ENCODE measurements at places on chromosomes 3 and 15.

DNA sequence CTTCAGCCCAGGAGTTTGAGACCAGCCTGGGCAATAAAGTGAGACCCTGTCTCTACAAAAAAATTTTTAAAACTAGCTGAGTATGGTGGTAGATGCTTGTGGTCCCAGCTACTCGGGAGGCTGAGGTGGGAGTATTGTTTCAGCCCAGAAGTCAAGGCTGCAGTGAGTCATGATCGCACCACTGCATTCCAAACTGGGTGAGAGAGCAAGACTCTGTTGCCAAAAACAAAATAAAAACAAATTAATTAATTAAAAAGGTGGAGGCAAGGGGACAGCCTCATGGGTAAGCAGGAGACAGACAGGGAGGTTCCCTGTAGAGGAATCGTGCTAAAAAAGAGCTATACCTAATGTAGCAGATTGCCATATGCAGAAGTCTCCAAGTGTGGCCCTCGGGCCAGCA lies 12.6 kb downstream of the HAPLN3 start:
- DNase-seq, result no peak

DNA sequence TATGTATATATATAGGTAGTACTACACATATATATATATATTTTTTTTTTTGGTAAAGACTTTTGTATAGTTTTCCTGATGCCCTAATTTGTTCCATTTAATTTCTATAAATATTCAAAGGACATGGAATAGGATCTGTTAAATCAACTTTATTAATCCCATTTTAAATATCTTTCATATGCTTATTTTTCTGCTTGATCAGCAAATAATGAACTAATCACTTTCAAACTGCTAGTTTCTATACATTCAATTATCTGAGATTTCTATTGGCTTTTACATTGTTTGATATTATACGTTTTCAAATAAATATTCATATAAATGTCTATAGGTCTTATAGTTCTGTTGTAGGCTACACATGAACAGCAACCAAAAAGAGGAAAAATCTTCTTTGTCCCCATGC lies 21.7 kb downstream of the ZXDC start:
- DNase-seq, result no peak

DNA sequence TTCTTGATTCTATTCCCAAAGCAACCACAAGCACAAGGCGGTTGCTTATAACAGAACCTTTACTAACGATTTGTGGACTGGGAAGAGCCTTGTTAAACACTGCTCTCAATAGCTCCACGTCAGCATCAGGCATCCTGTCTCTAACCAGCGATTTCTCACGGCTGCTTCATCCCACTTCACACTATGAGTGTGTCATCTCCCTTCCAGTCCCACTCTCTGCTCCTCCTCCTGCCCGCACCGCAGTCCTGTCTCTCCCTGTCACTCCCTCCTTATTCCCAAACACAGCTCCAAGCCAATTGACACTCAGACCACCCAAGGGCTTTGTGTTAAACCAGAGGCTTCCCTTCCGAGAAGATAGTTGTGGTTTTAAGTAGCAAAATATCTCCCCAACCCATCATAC lies 94.8 kb downstream of the ABHD5 start:
- DNase-seq, result no peak

GRCh38 chr3:113247675-113248458 lies 36.5 kb downstream of the BOC start:
- DNase-seq, result no peak

DNA sequence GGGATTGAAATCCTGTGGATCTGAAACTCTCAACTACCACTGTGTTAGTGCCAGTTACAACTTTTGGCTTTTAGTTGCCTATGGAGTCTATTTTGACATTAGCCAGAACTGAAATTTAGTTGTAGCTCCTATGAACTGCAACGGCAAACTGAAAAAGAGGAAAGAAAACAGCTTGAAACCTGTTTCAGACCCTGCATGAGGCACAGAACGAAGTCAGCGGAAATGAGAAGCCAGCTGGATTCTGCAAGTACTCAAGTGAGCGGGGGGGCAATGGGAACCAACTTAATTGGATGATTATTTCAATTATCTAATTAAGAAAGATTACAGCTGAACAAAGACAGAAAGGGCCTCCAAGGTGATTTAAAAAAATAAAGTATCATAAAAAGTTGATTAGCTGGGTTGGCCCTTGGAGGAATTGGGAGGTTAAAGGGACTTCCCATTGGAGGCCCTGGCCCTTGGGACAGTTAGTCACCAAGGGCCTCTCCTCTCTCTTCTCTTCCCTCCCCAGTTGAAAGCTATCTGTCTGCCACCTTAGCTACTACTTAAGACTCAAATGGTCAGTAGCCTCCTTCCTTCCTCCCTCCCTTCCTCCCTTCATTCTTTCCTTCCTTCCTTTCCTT lies 352.1 kb downstream of the SHQ1 start:
- no peak for DNase-seq

DNA sequence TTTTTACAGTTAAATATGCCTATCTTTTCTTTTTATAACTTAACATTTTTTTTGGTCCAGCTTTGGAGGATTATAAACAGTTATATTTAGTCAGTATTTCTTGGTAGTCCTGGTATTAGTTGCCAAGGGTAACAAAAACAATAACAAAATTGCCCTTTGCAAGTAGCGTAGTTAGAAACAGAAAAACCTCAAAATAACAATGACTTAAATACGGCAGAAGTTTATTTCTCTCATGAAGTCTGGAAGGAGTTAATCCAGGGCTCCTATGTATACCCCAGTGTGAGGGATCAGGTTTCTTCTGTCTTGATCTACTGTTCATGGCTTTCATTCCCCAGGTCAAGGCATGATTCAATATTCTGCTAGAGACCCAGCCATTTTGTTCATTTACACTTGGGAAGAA lies 14.1 kb upstream of the MYH15 start:
- DNase-seq, result no peak

DNA sequence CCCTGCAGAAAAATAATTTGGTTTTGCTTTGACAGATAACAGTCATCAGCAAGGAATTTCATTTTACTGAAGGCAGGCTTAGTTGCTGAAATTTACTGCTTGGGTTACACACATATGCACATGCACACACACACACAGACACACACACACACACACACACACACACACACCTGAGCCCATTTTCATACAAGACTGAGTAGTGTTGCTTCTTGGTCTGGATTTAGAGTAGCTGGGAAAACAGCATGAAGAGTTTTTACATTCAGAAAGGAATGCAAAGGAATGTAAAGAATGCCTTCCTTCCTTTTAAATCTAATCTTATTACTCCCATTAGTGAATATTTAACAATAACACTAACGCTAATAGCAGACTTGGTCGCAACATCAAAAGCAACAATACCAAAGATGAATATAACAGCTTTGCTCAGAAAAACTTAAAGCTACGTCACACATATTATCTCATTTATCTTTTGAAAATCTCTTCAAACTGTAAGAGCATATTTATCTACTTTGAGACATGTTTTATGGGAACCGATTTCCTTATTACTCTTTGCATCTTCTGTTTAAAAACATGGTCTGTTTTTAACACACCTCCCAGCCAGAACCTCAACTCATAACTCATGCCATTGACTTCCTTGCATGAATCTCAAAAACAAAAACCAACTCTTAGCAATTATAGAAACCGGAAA lies 32.5 kb downstream of the RFTN1 start:
- DNase-seq, result no peak

- DNase-seq, result no peak
These were observed 45.4 kb downstream of the PRICKLE2 start for GRCh38 chr3:64179860-64180259.

DNA sequence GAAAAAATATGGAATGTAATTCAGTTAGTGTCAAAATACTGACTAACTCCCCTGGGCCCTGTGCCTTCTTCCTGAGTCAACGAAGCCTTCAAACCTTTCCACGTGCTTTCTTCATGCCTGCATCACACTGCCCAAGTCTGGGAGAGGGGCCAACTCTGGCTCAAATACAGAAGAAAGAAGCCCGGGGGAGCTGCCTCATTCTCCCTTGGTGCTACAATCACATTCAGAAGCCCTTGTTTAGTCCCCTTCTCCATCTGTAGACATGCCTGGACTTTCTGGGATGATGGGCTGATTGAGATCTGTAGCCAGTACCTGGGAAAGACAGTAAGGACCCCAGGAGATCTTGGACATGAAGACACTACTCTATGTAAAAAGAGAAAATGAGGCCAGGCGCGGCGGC lies 77.8 kb upstream of the GSK3B start:
- DNase-seq, result no peak

- DNase-seq, result no peak
These were observed 13.6 kb downstream of the KLF15 start for GRCh38 chr3:126343649-126344035.

DNA sequence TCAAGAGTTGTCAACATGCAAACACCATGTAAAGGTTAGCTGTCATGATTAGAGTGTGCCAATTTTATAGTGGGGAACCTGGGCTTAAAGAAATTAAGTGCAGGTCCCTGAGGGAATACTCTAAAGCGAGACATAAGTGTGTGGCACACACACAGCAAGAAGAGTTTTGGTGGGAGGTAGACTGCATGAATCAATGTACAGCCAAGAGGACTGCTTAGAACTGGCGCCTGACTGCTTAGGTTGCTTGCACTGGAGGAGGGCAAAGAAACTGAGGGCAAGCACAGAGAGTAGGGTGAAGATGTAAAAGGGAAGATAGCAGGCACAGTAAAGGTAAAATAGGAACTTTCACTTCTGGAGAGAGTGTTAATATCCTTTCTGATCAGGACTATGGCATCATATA lies 184.9 kb downstream of the SOX2 start:
- no peak for DNase-seq

GRCh38 chr3:63936925-63937324 lies 24.7 kb upstream of the SCAANT1 start:
- no peak for DNase-seq

DNA sequence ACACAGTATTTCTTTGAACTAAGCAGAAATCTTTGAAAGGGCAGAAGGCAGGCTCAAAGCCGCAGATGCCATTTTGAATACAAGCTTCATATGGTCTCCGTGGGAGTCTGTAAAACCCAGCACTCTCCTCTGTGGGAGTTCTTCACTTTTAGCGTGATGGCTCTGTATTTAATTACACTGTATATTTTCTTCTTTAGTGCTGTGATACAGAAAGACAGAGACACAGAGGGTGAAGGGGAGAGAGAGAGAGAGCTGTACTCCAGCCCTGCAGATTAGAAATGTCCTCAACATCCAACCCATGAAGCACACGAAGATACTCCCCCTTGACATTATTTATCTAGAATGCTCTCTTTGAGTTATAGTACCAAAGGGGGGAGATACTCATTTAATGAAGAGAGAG lies 752.6 kb upstream of the NR2F2 start:
- DNase-seq, result no peak

DNA sequence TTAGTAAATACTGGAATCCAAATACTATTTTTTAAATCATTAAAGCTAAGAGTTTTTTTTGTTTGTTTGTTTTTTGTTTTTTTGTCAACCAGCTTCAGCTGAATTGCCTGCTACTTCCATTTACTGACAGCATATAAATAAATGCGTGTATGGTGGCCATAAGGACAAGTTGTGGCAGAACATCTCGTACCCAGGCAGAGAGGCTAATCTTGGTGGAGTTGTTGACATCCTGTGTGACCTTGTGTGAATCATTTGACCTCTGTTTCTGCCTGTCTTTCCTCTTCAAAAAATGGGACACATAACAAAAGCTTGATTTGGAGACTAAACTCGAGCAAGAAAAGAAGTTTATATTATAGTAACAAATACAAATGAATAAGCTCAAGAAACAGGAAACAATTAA lies 734.2 kb downstream of the MCTP2 start:
- no peak for DNase-seq

DNA sequence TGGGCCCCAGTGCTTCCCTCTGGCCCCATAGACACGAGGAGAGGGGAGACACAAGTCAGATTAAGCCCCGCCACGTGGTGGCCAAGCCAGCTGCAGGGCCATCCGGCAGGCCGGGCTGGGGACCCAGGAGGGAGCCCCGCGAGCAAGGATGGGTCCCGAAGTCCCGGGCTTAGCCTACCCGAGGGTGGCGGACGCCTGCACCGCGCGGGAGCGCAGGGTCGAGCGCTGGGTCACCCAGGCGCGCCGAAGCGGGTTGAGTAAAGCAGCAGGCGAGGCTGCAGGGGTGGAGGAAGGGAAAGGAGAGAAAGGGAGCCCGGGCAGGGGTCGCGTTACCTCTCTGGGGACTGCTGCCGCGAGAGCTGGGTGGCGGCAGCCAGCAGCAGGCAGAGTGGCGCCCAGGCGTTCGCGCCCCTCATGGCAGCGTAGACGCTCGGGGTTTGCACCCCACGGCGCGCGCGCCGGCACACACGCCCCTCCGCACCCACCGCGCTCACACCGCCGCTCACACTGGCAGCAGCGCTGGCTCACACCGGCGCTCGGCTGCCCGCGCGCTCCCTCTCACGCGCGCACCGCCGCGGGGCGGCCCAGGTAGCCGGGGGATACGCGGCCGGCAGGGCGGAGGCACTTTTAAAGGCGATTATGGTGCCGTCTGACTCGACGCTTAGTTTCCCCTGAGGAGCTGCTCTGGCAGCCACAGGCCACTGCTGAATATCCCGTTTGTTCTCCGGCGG lies at the start of gene PCOLCE2:
PCOLCE2 (minus strand) TSS at position 603 of the 731 bp plus-strand sequence; CDS start at position 416, 187 bp downstream.
- peak; percentile 46 for DNase-seq

- DNase-seq, result no peak
These were observed 217.9 kb downstream of the THSD4 start for GRCh38 chr15:71333136-71333700.

DNA sequence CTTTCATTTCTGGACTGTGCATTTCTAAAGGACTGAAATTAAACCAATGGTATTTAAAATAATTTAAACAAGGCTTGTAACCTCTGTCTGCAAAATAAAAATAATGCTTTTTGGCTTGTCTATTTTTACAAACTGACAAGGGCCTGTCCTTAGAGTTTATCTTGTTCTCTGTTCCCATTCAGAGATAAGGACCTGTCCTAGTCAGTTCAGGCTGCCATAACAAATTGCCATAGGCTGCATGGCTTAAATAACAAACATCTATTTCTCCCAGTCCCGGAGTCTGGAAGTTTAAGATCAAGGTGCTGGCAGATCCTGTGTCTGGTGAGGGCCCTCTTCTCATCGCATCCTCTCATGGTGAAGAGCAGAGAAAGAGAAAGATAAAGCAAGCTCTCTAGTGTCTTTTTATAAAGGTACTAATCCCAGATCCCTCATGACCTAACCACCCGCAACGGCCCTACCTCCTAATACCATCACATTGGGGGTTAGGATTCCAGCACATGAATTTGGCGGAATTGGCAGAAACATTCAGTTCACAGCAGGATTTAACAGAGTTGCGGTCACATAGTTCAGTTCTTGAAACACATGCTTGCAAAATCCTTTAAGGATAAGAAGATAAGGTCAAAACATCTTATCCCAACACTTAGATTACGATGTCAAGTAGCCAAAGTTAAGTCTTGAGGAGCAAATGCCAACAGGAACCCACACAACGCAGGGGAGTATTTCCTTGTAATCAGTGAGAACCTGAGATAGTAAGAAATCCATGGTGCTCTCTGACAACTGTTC lies 17.8 kb downstream of the KBTBD8 start:
- DNase-seq, result no peak
